ENCODE measurements at places on chromosomes 5 and 9. TPM values are rescaled to one million over a fixed set of nuclear protein-coding genes. Genes with fewer than 3 reads are reported as not detected.

GPR21 gene
- polyA plus RNA-seq = not detected

PDLIM4 gene
- 10.7 TPM for polyA plus RNA-seq

LRRC19 gene
- polyA plus RNA-seq = 0.16 TPM

MTX3 gene
- 2.8 TPM for polyA plus RNA-seq

BDP1 gene
- 8.0 TPM for polyA plus RNA-seq

GAS1 gene
- polyA plus RNA-seq = 3.6 TPM

CCDC192 gene
- polyA plus RNA-seq = not detected

PCDHGA11 gene
- 0.99 TPM for polyA plus RNA-seq

ANKS6 gene
- polyA plus RNA-seq = 17.4 TPM

NEUROG1 gene
- not detected for polyA plus RNA-seq

EQTN gene
- 0.33 TPM for polyA plus RNA-seq

TTC16 gene
- polyA plus RNA-seq = 0.02 TPM

PCDHGA2 gene
- polyA plus RNA-seq = 0.94 TPM

ANKRD18A gene
- 20.6 TPM for polyA plus RNA-seq

TSSK1B gene
- 0.08 TPM for polyA plus RNA-seq

PHF2 gene
- 24.8 TPM for polyA plus RNA-seq

C5orf15 gene
- polyA plus RNA-seq = 35.4 TPM

Data from pancreas (tissue), 10 donors.